ENCODE measurements at places on chromosomes 12 and 14.

DNA sequence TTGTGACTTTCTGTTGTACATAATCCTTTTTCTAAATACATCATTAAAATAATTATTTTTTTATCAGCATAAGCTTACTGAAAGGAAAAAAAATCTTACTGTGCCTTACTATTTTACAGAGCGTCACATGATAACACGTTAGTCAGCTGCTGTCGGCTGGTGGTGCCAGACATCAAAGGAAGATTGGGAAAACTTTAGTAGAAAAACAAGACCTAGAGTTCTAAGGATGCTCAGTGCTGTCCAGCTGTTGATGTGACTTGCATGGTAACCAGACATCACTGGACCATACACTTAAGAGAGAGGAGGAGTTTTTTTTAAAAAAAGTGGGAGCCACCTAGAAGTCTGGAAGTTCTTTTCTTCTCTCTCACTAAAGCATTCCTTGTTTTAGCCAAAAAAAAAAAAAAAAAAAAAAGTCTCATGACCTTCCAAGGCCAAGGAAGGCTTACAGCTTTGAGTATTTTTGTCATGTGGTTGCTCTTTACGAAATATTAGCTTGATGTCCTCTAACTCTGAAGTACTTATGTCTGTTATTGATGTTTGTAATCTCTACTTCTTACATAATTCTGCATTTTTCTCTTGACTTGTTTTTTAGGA lies 4.5 kb downstream of the RASSF8 start:
- DNase-seq = no peak

DNA sequence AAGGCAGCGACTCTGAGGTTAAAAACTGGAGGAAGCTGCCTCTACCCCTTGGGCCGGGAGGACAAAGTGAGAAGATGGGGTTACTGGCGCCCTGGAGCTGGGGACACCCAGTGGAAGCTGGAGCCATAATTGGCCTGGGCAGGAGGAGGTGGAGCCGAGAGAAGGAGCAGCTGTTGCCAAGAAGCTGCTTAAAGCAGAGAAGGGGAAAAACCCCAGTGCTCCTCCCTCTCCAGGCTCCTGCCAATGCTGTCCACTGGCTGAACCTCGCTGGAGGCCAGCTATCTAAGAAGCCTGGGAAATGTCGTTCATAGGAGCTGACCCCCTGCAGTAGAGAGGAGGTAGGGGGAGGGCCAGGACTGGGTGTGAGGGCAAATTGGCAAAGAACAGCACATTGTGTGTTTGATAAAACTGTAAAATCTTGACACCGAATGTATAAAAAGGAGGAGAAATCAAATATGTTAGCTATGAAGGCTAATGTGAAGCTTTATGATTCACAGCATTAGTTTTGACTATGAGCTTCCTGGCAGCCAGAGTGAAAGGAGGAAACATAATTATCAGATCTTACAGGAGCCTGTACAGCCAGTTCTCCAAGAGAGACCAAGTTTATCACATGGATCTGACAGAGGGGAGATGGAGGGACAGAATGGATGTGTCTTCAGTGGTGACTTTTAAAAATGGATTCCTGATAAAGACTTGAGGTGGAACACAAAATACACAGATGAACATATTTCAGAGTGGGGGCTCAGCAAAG lies 9.5 kb downstream of the HHIPL1 start:
- no peak for DNase-seq

DNA sequence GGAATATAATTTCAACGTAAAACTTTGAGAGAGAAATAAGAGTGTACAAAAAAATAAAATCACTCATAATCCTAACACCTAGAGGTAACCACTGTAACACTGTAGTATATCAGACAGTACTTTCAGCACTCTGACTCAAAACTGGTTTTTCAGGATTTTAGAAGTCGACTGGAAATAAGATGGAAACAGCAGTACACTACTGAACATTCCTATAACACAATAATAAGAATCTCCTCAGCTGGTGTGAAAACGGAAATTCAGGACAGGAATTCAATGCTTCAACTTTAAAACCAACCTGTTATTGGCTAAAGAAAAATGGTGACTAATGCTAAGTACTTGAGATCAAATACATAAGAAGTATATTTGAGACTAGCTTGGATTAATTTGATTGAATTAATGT lies 12.3 kb upstream of the PITPNM2 start:
- no peak for DNase-seq

- no peak for DNase-seq
These were observed 46.6 kb downstream of the PPFIA2 start for GRCh38 chr12:81712536-81712935.

- DNase-seq = peak; percentile 68
These were observed 3.0 kb upstream of the CORO1C start for GRCh38 chr12:108734200-108734906.

- no peak for DNase-seq
These were observed 17.5 kb downstream of the POLE2 start for GRCh38 chr14:49670475-49670874.

GRCh38 chr14:70052990-70053389 lies 135.8 kb downstream of the SLC8A3 start:
- peak; percentile 5 for DNase-seq

DNA sequence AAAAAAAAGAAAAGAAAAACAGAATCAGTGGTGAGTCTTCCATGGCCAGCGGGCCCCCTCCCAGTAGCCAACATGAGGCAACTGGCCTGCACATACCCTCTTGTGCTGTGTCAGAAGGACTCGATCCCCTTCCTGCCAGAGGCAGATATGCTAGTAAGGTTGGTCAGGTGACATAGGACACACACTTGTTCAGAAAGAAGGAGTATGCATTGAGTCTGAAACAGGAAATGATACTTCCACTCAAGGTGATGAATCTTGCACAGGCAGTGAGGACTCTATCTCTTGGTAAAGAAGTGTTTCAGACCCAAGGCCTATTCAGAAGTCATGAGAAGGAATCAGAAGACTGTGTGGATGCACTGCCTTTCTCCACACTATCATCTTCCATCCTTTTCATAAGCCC lies 269.7 kb upstream of the FAR2 start:
- no peak for DNase-seq

DNA sequence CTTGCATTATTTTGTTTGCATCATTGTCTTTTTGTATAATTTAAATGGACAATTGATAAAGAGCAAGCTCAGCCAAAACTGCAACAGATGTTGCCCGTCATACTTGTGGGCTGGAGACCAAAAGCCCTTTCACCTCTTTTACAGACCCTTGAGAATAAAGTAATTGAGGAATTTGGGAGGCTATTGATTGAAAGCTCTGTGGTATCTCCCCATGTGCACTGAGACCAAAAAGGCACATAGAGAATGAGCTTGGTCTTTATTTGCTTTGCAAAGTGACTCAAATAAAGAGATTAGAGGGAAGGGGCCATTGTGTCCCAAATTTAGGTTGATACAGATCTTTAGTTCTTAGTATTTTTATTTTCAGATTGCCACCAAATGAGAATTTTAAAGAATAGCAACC lies 617.6 kb downstream of the TRHDE start:
- DNase-seq = no peak

GRCh38 chr14:75042035-75042434 lies 9.2 kb downstream of the MLH3 start:
- no peak for DNase-seq

DNA sequence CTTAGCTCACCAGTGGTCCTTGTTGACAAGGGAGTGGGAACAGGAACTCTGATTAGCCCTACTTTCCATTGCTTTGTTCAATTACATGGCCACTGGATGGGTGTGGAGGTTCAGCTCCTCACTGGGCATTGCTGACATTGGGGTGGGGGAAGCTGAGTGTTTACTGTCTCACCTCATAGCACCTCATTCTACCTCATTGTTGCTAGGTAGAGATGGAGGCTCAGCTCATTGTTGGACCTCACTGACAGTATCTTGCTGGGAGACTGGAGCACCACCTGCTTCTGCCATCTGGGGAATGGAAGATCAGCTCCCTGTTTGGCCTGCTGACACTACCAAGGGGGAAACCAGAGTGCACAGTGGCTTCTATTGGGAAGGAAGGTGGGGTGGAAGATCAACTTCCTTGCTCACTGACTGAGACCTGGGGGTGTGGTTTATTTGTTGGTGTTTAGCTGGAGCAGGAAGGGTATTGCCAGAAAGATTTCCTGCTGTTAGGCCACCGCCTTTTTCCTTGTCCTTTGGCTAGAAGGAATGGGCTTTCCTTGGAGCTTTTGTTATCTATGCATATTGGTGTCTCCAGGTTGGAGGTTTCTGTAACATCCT lies 1.3 kb upstream of the OR4E2 start:
- DNase-seq = no peak

GRCh38 chr14:34971381-34971780 lies 11.4 kb upstream of the SRP54 start:
- DNase-seq = no peak

DNA sequence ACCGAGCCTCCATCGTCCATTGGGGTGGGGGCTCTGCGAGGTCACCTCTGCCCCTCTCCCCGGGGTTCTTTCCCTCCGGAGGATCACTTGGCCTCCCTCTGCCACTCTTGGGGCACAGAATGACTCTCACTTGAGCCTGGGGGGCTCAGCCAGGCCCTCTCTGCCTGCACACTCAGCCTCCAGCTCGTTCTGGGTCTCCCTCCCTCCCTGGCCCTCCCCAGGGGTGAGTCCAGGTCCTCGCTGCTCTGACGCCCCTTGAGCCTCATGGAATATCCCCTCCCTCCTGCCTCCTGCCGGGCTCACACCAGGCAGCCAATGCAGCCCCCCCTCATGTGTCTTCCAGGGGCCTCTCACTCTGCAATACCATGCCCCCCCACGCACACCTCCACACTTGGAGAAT lies 17.7 kb upstream of the SFSWAP start:
- no peak for DNase-seq

GRCh38 chr12:16281157-16281556 lies 3.7 kb upstream of the SLC15A5 start:
- DNase-seq = no peak

GRCh38 chr12:68481181-68481941 lies 129.3 kb upstream of the RAP1B start:
- DNase-seq = peak; percentile 44

- DNase-seq = no peak
These were observed 63.1 kb downstream of the FZD10 start for GRCh38 chr12:130225347-130225746.

- DNase-seq = no peak
These were observed 56.9 kb downstream of the CDC42BPB start for GRCh38 chr14:103000291-103000921.

DNA sequence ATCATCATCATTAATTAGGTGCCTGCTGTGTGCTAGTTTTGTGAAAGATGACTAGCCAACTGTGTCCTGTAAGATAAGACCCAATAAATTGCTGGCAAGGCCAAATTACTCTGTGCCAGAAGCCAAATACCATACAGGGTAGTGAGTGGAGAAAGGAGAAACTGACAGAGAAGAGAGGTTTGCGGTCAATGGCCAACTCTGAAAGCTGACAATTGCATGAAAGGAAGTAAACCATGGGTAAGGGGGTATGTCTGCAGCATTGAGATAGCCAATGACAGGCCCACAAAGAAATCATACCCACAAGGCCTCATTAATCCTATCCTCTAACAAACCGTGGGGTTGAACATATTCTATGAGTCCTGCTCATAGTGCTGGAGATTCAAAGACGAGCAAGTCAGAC lies 236.6 kb upstream of the CCDC196 start:
- DNase-seq = no peak

DNA sequence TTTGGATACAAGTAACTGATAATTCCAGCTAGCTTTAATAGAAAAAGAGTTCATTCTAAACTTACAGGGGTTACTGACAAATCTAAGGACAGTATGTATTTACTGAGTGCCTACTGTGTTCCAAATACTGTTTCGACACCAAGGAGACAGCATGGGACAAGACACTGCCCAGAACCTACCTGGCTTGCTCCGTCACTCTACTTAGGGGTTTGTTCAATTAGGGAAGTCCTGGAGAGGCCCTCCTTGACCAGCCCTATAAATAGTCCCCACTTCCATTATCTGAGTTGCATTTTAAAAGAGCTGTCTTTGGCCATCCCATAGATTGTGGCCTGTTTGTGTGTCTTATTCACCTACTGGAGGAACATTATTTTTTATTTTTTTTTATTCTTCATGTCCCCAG lies 129.5 kb upstream of the ATF1 start:
- no peak for DNase-seq

DNA sequence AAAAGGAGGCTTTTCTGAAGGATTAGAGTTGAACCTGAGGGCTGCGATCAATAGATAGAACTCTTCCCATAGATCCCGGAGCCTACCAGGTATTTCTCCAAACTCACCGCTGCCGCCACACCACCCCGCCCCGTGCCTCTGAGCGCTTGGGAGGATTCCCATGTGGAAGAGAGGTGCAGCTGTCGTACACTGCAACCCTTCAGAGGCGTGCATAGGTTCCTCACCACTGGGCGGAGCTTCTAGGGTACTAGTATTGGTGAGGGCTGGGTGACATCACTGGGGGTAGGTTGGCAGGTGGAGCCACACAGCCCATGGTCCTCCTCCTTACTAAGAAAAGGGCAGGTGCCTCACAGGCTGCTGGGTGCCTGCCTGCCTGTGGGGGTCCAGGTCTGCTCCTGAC lies 127.0 kb downstream of the TSPAN9 start:
- no peak for DNase-seq

- DNase-seq = no peak
These were observed 545.7 kb downstream of the DIO2 start for GRCh38 chr14:79665556-79665955.

DNA sequence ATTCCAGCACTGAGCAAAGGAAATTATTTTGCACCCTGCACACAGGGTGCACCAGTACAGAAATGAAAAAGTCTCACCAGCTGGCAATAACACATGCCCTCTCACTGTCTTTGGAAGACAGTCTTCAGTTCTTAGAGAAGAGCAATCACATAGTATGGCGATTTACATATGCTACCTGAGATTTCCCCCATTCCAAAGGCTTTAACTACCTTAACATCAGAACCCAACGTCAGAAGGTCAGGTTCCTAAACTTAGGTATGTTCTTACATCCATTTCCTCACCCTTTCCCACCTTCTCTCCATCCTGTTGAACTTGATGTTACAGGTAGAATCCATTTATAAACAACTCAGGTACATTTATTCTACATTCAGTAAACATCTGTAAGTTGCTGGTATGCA lies 167.8 kb downstream of the PAWR start:
- DNase-seq = no peak

DNA sequence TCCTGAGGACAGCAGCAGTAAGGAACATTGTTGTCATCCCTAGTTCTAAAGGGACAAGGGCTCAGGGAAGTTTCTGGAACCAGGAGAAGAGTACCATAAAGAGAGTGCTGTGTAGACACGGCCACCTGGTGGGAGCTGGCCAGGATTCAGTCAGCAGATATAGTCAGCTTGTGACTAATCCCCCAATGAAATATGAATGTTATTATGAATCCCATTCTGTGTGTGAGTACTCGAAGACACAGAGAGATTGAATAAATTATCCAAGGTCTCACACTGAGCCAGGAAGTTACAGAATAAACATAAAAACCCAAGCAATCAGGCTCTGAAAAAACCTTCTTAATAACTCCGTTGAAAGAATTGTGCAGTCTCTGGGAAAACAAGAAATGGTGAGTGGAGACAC lies 1359.5 kb downstream of the AACS start:
- DNase-seq = no peak
